ENCODE measurements at places on chromosomes 5 and 9.

GRCh38 chr5:27561408-27561807 lies 523.0 kb upstream of the CDH9 start:
- no peak for DNase-seq

GRCh38 chr9:91436841-91437240 lies 13.2 kb upstream of the NFIL3 start:
- no peak for DNase-seq

DNA sequence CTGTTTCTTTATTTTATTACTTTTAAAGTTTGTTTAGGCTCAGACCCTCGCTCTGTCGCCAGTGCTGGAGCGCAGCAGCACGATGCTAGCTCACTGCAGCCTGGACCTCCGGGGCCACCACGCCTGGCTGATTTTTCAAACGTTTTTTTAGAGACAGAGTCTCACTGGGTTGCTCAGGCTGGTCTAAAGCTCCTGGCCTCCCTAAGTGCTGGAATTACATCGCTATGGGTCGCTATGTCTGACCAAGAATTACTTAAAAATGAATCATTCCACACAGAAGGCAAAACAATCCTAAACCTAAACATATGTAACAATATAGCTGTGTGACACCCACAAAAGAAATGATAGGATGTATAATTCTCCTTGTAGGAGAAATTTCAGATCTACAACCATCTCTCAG lies 86.9 kb upstream of the SIMC1 start:
- no peak for DNase-seq

DNA sequence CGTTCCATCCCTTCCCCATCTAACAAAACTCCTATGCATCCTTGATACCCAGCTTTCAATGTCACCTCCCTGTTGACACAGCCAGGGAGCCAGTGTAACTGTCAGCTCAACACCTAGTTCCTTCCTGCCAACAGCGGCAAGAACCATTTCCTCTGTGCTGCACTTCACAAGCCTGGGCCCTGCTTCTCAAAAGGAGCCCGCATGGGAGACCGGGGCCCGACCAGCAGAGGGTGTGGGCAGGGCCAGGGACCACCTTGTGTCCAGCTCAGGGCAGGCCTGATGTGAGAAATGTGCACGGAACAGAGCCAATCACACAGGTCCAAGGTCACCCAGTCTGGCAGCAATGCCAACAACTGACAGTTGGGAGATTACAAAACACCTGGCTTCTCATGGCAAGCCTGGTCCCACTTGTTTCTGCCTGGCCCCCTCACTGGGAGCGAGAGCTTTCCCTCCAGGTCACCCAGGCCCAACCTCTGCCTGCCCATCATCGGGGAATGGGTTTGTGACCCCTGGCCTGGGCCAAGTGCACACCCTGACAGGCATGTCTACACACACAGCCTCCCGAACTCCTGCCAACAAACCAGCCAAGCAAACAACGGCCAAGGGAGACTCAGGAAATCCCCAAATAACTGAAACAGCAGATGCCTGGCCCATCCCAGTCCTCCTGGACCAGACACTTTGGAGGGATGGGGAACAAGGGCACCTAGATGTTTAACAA lies 3.1 kb downstream of the RNF44 start:
- DNase-seq: peak; percentile 51

- DNase-seq: no peak
These were observed 97.9 kb upstream of the EQTN start for GRCh38 chr9:27394826-27395201.

- peak; percentile 89 for DNase-seq
These were observed at the start of gene PIP5KL1 for GRCh38 chr9:127930231-127931091. Gene PIP5KL1 (minus strand): TSS chr9:127930777. CDS start chr9:127930752, 25 bp downstream.

GRCh38 chr5:159527546-159528254 lies 197.4 kb upstream of the IL12B start:
- no peak for DNase-seq

Measured in A549 (cell line).